EH (cell line): ENCODE measurements at places on chromosomes 7 and 10.

- DNase-seq: no peak
These were observed 23.9 kb upstream of the CYCS start for GRCh38 chr7:25148772-25149575.

GRCh38 chr10:30755441-30755953 is 125.9 kb upstream of the LYZL2 start:
- peak; percentile 42 for DNase-seq

DNA sequence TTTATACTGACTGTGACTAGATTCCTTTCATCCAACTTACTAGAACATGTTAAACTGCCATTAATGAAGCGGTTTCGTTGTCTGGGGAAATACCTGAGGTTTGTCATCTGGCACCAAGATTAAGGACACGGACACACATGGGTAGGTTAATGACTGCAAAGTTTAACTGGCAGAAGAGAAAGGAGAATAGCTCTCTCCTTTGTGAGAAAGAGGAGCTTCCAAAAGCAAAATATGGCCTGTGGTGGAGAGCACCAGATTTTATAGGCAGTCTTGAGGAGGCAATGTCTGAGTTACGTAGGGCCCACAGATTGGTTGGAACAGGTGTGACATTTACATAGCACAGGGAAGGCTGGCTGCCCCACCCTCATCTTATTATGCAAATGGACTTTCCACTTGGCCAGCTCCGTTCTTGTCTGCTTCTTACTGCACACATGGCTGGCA is 1193.0 kb upstream of the CELF2 start:
- DNase-seq: no peak

- DNase-seq: no peak
These were observed 3.8 kb downstream of the LEP start for GRCh38 chr7:128244861-128245260.

- DNase-seq: peak; percentile 37
These were observed 54.2 kb upstream of the CAMK2B start for GRCh38 chr7:44379366-44380188.

GRCh38 chr7:43735802-43736603 is 6.7 kb upstream of the COA1 start:
- peak; percentile 27 for DNase-seq

DNA sequence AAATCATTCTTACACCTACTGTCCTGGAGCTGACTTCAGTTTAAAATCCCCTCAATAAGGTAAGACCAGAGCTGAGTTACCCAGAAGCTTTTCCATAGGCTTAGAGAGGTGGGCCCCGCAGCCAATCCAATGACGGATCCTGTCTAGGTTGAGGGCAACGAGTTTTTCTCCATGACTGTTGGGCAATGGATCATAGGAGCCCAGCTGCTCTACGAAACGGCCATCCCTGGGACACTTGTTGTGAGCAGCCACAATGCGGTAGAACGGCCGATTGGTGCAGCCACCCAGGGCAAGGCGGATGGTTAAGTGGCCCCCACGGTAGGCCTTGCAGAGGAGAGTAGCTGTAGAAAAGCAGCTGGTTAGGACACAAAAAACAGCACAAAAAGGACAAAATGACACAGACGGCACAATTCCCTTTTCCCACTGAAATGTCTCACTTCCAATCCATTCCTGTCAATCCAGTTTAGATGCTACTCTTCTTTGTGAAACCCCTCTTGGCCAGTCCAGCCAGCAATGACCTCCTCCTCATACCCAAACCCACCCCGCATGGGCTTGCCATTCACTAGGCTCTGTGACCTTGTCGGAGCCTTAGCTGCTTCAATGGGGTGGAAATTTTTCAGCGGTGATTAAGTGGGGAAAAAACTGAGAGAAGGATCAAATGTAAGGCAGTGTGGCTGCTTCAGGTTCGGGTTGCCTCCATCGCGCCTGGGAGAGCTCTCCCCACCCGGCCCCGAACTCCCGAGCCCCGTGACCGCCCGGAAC is 580 bp downstream of the MRPS16 start:
- no peak for DNase-seq

DNA sequence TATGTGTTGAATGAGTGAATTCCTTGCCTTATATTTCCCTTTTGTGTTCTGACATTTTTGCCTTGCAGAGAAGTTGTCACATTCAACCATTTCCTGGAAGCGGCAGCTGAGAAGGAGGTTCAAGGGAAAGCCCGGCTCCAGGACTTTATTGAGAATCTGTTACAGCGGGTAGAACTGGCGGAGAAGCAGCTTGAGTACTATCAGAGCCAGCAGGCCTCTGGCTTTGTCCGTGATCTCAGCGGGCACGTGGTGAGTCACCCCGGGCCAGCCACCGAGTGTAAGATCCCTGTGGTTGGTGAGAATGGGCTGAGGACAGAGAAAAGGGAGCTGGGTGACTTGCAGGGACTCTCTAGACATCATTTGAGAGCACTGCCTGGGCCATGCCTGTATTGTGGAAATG is 14.2 kb downstream of the ZNF365 start:
- no peak for DNase-seq

- DNase-seq: peak; percentile 46
These were observed 55.4 kb downstream of the LYZL1 start for GRCh38 chr10:29344073-29344820.

DNA sequence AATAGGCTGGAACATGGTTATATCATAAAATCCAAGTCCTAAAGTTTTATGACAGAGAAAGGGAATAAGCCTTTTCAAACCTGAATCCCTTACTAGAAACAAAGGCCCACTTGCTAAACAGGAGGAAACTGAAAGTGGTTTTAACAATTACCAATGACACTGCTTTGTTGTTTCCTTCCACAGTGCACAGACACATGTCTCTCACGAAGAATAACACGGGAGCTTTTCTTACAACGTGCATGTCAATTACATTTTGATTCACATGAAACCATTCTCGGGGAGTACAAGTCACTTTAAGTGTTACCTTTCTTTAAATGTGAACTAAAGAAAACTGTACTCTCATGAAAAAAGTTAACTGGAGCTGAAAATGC is 1.4 kb downstream of the MRPS33 start:
- DNase-seq: no peak

GRCh38 chr10:118950997-118951637 is 78.4 kb upstream of the NANOS1 start:
- no peak for DNase-seq

DNA sequence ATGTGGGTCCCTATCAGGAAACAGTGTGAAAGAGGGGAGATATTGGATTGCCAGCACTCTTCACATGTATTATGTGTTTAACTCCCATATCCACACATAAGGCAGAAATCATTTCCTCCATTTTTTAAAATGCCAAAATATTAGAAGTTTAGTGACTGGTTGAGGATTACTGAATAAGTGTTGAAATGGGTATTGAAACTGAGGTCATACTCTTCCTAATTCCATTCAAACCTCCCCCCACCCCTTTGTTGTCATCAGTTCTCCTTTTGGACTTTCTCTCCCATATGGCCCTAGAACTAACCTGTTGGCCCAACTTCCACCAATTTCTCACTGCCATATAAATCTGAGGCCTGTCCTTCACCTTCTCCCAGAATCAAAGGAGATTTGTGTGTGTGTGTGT is 81.6 kb downstream of the EVX1 start:
- no peak for DNase-seq

GRCh38 chr10:77494327-77494726 is 143.3 kb downstream of the KCNMA1 start:
- peak; percentile 59 for DNase-seq

- peak; percentile 50 for DNase-seq
These were observed 786 bp downstream of the CUEDC2 start for GRCh38 chr10:102431452-102432124.

DNA sequence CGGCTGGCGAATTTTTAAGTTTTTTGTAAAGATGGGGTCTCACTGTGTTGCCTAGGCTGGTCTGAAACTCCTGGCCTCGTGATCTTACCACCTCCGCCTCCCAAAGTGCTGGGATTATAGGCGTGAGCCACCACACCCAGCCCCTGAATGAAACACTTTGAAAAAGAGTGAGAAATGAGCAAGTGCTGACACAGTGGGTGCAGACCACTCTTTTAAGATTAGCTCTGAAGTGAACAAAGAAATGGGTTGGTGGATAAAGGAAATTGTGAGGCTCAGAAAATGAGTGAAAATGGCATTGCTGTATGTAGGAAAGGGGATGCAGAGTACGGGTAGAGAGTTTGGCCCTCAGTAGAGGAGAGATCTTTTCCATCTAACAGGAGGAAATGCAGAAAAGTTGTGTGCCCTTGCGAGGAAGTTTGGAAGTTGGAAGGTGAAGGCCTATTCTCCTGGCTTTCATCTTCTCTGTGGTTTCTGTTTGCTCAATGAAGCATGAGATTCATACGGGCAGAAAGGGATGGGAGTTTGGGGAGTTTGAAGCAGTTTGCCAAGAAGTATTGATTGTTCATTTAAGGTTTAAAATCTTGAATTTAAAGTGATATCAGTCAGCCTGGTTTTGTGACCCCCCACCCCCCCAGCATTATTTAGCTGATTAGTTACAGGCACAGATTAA is 11.0 kb downstream of the MAPK8 start:
- DNase-seq: no peak

DNA sequence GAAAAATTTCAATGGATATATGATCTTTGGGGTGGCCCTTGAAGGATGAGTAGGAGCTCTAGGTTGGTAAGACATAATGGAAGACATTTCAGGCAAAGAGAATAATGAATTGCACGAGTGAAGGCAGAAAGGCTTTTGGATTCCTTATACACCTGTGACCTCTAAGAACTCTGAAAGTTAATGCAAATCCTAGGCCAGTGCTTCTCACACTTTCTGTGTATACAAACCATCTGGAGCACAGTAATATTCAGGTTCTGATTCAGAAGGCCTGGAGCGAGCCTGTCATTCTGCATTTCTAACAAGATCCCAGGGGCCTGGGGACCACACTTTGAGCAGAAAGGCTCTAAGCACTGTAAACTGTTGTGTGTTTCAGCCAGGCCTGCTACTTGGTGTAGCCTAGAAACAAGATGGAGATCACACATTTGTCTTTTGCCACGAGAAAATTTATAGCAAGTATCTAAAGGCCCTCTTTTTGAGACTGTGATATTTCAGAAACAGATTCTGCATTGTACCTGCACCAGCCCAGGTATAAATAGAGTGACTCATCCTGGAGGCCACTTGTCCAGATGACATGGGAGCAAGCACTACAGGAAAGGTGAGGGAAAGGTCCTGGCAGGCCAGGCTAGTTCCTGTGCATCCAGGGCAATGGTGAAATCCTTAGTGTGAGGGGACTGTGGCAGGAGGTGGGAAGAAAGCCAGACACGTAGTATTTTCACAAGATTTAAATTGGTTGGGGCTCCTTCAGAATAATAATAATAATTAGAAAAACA is 24.4 kb downstream of the MRPS33 start:
- no peak for DNase-seq

GRCh38 chr7:94466516-94466915 is 43.1 kb upstream of the CASD1 start:
- DNase-seq: no peak

- DNase-seq: no peak
These were observed 313.6 kb upstream of the CDC14C start for GRCh38 chr7:48610705-48611104.

DNA sequence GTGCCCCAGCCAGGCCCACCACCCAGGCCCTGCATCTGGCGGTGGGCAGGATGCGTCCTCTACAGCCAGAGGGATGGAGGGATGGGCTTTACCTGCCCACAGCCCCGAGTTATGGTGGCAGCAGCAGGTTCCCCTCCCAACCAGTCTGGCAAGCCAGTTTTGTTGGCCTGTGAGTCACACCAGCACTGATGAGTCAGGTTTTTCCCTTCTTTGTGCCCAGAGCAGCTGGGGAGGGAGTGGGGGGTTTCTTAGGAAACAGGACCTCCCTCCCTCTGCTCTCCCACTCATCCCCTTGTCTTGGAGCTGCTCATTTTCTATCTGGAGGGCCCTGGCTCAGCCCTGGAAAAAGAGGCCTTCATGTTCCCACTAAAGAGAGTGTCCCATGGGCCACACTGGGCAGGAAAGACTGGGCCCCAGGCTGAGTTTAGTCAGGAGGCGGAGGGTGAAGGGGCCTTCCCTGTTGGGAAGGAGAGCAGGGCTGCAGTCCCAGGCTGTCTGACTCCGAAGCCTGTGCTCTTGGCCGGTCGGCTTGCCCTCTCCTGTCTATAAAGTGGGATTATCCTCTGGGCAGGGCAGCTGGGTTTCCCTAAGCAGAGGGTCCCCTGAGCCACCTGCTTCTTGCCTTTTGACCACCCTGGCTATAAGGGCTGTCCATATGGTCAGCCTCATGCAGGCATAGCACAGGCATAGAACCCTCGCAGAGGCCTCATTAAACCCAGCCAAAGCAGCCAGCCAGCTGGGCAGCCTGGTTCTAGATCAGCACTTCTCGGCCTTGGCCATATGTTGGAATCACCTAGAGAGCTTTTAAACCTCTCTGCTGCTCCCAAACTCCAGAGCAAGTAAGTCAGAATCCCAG is 30.2 kb upstream of the ANKRD2 start:
- DNase-seq: peak; percentile 93

GRCh38 chr7:134766779-134767519 is 12.5 kb upstream of the CALD1 start:
- DNase-seq: peak; percentile 70
